DMS 273 treated with DMSO at 0.1 percent for 48 hours (cell line): ENCODE measurements at places on chromosomes 16 and 17.

GRCh38 chr17:44608727-44609435 is 47.4 kb upstream of the MEIOC start:
- peak; percentile 19 for DNase-seq

- no peak for DNase-seq
Observed at GRCh38 chr16:24713379-24713778, 16.1 kb upstream of the TNRC6A start.

- DNase-seq, result no peak
Observed at GRCh38 chr17:10683853-10684252, 13.5 kb downstream of the SCO1 start.

GRCh38 chr16:53755026-53755910 is 51.3 kb downstream of the FTO start:
- no peak for DNase-seq

DNA sequence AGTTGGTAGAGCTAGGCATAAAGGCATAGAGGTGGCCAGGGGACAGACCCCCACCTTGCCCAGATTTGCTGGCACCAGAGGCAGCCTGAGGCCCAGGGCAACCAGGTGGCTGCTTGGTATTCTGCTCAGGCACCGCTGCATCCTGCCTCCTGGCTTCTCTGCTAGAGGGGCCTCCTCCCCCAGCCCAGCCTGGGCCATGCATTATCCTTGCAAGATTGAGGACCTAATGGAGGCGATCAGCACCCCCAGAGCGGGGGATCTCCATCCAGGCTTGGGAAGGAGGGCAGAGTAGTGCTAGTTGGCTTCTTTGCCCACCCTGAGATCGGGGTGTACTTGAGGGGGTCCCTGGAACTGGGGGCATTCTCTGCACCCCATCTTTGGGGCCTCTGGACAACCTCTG is 23.8 kb downstream of the CDK5RAP3 start:
- DNase-seq, result no peak

- peak; percentile 10 for DNase-seq
Observed at GRCh38 chr16:11405331-11406176, 60.3 kb downstream of the RMI2 start.

DNA sequence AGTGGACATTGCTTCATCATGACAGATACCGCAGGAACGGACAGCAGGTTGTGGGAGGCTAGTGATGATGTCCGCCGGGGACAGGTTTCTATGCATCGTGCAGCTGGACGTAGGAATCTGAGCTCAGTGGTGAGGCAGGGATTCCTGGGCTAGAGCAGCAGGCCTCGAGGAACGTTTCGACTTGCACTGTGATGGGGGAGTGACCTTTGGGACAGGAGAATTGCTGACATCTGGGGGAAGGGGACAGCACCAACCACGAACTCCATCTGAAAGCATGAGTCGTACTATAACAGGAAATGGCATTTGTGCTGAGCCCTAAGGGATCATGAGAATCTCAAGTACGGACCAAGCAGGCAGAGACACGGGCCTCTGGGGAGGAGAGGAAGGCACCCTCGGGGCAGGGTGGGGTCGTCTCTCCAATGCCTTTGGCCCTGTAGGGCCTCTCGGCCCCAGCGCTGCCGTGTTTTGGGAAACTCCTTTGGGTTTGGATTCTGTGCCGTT is 65.8 kb upstream of the ENDOV start:
- no peak for DNase-seq

GRCh38 chr17:29091606-29092289 is 48.8 kb downstream of the PIPOX start:
- DNase-seq, result no peak

- DNase-seq, result no peak
Observed at GRCh38 chr17:17870247-17870646, 33.5 kb upstream of the SREBF1 start.

GRCh38 chr17:74547736-74548135 is 1.8 kb upstream of the CD300C start:
- no peak for DNase-seq

DNA sequence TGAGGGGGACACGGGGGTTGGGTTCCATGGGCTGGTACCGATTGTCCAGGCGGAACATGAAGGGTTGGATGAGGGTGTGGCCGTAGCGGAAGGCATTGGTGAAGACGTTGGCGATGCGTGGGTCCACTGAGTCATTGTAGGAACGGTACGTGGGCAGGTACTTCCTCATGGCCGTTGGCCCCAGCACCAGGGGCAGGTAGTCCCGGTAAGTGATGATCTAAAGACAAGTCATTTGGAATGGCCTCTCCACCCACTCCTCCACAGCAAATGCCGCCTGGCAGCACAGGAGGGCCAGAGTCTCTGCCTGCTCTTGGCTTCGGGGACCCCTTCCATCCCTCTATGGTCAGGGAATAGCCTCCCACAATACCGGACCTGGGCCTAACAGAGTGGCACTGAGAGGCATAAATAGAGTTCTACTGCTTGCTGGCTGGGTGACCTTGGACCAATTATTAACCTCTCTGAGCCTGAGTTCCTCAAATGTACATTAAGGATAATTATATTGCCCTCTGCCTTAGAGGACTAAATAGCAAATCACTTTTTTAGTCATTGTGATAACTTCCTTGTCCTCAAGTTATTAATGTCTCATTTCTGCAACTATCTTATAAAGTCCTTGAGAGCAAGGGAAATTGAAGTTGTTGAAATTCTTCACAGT is 7.2 kb downstream of the MPO start:
- no peak for DNase-seq

GRCh38 chr17:47223007-47223406 is 13.9 kb downstream of the MYL4 start:
- no peak for DNase-seq

GRCh38 chr17:31064707-31065106 is 30.1 kb upstream of the NF1 start:
- DNase-seq, result no peak

- no peak for DNase-seq
Observed at GRCh38 chr17:59375857-59376256, 44.4 kb downstream of the YPEL2 start.

DNA sequence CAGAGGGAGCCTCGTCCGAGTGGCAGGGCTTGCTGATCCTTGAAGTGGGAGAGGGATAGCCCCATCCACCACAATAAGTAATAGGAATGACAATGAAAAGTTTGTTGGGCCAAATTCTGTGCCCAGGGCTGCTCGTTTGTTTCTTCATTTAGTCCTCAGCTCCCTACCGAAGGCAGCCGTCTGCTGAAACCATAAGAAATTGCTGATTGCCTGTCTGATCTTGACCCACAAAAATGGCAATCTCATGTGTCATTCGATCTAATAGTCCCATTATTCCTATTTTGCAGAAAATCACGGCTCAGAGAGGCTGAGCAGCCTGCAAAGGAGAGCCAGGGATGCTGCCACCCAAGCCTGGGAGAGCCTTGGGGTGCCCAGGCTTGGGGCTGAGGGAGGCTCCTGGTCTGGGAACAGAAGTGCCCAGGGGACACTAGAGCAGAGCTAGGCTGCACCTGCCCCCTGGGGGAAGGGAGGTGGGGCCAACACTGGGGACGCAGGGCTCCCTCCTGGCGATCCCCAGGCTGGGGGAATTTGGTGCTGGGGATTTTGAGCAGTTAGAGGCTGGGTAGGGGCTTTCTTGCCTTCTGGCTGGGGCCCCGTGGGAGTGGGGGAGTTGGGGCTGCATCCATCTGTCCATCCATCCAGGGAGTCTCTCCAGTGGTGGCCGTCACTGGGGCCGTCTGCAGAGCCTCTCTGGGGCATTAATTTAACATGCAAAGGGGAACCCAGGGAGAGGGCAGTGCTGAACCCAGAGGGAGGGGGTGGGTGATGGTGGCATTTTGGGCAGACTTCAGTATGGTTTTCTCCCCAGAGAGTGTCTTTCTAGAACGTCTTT is 53.5 kb downstream of the SOCS1 start:
- DNase-seq, result no peak

GRCh38 chr16:48833461-48833860 is 223.5 kb upstream of the N4BP1 start:
- DNase-seq, result no peak

GRCh38 chr17:42698736-42699414 is 16.5 kb downstream of the CNTNAP1 start:
- DNase-seq, result peak; percentile 10

DNA sequence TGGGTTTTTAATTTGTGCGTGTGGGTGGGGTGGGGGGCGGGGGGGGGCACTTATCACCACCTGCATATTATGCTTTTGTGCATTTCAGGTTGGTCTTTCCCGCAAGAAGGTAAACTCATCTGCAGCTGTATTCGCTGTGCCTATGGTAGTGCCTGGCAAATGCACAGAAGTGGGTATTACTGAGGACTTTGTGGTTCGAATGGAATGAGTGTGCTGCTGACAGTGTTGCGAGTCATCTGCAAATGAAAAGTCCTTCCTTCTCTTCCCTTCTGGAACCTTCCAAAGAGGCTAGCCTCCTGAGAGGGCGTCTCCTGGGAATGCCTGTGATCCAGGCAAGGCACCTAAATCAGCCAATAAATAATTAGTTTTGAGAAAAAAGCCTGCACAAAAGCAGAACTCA is 532.9 kb downstream of the MAF start:
- DNase-seq, result no peak

DNA sequence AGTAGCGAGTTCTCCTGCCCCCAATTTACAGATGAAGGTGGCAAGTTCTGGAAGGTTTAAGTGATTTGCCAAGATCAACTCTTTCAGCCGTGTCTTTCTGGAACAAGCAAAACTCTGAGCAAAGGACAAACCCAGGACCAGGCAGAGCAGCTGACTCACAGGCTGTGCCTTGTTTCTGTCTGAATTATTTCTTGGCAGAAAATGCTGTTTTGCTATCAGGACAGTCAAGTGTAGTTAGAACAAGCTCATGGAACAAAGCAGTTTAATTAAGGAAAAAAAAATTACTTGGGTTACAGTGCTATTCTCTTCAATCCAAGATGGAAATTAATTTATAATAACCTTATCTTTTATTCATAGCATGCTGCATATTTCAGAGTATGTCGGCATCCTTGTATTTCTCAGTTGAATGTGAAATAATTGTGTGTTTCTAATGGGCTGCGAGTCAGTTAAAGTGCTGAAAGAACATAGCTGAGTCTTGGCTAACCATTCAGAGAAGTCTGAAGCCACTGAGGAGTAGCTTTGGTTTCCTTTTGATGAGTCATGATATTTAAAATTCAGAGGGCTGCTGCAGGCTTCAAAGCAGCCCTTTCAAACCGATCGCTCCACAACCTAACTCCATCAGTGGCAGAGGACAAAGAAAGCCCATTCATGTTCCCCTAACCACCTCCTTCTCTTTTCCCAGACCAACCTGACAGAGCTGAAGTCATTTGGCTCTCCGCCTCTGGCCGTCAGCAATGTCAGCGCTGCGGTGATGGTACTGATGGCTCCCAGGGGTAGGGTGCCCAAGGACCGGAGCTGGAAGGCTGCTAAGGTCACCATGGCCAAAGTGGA is 143.7 kb downstream of the ZNF18 start:
- no peak for DNase-seq

- no peak for DNase-seq
Observed at GRCh38 chr17:59712862-59713261, 5.4 kb downstream of the VMP1 start.

DNA sequence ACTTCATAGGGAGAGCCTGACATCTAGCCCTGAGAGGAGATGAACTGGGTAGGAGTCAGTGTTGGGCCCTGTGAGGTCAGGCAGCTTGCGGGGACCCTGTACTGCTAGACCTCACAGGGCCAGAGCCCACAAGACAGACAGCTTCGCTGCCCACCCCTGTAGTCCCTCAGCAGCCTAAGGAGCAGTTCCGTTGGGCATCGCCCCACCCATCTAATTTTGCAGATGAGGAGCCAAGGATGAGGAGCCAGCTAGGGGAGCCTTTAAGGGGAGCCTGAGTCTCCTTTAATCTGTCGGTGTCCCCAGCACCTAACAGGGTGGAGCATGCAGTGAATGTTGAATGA is 755 bp upstream of the TUFM start:
- no peak for DNase-seq

DNA sequence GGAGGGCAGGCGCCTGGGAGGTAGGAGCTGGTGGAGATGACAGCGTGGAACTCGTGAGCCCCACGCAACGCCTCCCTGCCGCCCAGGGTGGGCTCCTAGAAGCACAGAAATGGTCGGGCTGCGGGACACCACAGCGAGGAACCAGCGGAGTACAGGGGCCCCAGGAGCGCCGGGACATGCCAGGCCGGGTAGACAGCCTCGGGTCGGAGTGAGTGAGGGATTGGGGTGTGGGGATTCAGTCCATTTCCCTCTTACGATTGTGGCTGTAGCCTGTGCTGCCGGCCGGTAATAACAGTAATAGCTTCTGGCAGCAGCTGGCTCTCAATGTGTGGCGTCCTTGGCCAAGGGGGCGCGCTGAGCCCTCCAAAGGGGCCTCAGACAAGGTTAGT is 12.2 kb upstream of the CES3 start:
- DNase-seq, result no peak

DNA sequence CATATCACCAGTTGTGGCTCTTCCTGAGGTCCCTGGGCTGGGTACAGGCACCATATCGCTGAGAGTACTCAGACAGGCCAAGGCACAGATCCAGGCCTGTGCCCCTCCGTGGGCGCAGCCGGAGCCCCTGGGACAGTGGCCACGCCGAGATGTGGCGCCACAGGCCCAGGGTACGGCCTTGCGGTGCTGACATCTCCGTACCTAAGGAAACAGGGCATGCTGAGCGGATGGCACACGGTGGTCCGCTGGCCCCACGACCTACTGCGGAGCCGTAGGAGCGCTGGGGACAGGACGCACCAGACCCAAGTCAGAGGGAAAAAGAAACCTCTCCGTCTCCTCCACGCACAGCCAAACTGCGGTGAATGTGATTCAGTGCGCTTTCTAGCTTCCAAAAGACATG is 26.5 kb downstream of the NDUFAF8 start:
- no peak for DNase-seq

GRCh38 chr16:50999181-50999580 is 151.9 kb downstream of the SALL1 start:
- DNase-seq, result no peak

- DNase-seq, result no peak
Observed at GRCh38 chr17:39077866-39078265, 73.6 kb downstream of the PLXDC1 start.

GRCh38 chr16:58495521-58496331 is 4.2 kb upstream of the NDRG4 start:
- no peak for DNase-seq

DNA sequence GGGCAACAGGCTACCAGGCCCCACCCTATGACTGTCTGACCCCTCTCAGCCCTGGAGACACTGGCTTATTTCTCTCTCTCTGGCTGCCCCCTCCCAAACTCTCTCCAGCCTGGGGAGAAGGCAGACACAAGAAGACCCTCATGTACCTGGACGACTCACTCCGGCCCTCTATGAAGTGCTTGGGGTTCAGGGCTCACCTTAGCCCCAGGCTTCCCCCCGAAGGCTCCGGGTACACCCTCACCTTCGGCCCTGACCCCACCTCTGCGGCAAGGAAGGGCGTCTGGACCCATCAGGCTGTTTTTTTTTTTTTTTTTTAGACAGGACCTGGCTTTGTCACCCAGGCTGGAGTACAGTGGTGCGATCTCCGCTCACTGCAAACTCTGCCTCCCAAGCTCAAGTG is 906 bp upstream of the CARMIL2 start:
- no peak for DNase-seq

GRCh38 chr17:74525781-74526288 is 5.4 kb downstream of the CD300LB start:
- DNase-seq, result no peak

DNA sequence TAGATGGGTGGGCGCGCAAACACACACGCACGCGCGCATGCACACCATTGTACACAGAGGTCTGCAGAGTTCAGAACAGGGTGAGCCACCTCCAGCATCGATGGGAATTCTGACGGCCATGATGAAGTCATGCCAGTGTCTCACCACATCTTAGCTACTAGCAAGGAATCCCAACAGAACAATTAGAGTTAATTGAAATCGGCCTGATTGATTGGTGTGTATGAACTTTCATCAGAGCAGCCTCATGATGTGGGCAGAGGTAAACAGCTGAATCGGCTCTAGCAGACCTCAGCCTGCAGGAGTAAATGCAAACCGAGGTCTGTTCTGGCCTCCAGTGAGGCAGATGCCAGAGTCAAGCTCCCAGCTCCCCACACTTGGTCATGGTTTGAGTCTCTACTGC is 200.6 kb downstream of the CBLN1 start:
- DNase-seq, result no peak
